ENCODE measurements at places on chromosomes 5 and 9.

GRCh38 chr5:147734894-147735293 is 47.6 kb downstream of the JAKMIP2 start:
- DNase-seq = no peak

- no peak for DNase-seq
Measured at GRCh38 chr9:18601956-18602355, 128.0 kb downstream of the ADAMTSL1 start.

- no peak for DNase-seq
Measured at GRCh38 chr5:108320231-108320630, 61.7 kb downstream of the FBXL17 start.

DNA sequence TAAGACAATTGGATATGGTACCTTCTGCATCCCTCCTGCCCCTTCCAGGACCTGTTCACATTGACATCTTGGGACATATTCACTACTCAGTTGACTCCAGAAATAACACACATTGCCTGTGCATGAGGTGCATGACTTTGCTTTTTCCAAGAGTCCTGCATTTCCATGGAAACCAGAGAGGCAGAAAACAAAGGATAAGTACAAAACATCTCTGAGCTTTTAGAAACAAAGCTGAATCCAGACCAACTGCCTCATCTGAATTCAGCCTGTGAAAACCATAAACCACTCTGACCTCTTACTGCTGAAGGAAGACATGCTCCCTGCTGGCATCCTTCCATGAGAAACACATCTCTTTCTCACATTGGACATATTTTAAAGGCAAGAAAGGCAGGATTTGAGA is 695.1 kb downstream of the TAF11L14 start:
- no peak for DNase-seq

DNA sequence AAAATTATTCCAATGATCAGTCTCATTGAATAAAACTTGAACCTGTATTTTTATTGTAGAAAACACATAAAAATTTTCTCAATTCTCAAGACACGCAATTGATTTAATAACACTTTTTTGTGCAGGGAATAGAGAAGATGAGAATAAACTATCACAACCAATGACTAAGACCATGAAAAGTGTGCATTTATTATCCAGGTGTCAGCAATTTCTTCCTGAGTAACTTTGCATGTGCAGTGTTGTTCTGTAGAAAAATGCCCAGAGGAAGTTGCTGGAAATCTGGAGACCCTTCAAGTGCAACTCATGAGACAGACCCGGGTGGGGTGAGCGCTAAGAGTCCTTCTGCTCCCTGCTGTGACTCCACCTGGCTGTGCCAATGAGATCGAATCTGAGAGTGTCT is 405.7 kb downstream of the SEMA5A start:
- DNase-seq = no peak

- DNase-seq = no peak
Measured at GRCh38 chr5:108884736-108885135, 137.0 kb downstream of the FER start.
